ENCODE measurements at places on chromosomes 12 and 14.

GRCh38 chr12:103924761-103925641, 5.2 kb upstream of the HSP90B1 start:
- no peak for DNase-seq

DNA sequence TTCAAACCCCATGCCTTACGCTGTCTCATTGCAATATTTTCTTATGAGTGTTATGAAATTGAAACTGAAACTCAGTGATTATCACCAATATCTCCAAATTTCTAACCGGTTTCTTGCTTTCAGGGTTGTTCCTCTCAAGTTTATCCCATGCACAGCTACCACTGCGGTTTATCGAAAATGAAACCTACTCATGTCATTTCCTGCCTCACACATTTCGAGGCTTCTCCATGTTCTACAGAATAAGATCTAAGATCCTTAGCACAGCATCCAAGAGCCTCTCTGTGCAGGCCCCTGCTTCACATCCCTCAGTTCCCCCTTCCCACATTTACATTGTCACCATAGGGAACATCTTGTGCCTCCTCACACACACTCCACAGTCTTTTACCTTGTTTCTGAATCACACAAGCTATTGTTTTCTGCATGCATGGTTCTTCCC, 45.5 kb upstream of the FAR2 start:
- no peak for DNase-seq

GRCh38 chr12:84421103-84421502, 491.5 kb downstream of the SLC6A15 start:
- DNase-seq: no peak

DNA sequence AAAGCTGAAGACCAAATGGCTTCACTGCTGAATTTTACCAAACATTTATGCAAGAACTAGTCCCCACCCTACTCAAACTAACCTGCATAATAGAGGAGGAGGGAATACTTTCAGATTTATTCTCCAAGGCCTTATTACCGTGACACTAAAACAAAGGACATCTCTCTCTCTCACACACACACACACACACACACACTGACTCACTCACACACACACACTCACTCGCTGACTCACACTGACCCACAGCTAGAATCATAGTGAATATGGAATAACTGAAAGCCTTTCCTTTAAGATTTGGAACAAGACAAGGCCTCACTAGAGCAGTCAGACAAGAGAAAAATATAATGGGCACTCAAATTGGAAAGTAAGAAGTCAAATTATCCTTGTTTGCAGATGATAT, 1014.1 kb downstream of the TMTC2 start:
- no peak for DNase-seq

GRCh38 chr14:105166571-105167302, 1.8 kb downstream of the JAG2 start:
- DNase-seq: no peak

DNA sequence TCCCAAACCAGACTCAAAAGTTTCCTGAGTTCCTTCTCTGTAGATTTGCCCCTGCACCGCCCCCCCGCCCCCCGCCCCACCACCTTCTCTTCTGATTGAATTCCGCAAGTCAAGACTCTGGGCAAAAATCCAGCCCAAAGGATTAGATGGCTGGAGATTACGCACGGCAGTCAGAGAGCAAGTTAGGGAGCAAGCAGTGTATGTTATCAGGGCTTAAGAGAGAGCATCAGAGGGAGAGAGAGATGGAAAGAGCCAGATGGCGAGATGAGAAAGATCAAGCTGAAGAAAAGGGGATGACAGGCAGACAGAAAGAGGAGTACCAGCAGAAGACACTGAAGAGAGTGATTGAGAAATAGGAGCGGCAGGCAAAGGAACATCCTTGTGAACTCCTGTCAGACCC, 13.9 kb upstream of the ANKRD33 start:
- DNase-seq: no peak

DNA sequence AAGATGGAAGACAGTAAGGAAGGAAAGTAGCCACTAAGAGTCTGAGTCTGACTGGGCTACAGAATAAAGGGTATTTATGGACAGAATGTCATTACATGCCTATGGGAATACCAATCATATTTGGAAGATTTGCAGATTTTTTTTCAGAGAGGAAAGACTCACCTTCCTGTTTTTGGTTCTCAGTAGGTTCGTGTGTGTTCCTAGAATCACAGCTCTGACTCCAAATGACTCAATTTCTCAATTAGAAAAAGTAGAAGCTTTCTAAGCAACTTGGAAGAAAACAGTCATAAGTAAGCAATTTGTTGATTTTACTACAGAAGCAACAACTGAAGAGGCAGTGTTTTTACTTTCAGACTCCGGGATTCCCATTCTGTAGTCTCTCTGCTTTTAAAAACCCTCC, 15.4 kb upstream of the PAPLN start:
- peak; percentile 27 for DNase-seq

Measured in AG08396 (cell line).